Progenitor cell of endocrine pancreas (in vitro differentiated cells): ENCODE measurements at places on chromosomes 5 and 9. TPM values are rescaled to one million over a fixed set of nuclear protein-coding genes. Genes with fewer than 3 reads are reported as not detected.

DNA sequence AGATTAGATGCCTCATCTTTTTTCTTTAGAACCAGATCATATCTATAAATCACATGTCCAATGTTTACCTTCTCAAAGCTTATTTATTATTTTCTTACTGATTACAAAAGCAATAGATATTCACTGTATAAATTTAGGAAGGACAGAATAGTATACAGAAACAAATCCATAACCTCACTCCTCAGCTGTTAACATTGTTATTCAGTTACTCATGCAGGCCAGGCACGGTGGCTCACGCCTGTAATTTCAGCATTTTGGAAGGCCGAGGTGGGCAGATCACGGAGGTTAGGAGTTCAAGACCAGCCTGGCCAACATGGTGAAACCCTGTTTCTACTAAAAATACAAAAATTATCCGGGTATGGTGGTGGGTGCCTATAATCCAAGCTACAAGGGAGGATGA, 15.3 kb downstream of the STOM start:
- no peaks in the 10 kb centered on the region for H3K36me3 ChIP-seq
- no peaks in the 10 kb centered on the region for H3K27me3 ChIP-seq
- no peak overlapping the region for H3K27ac ChIP-seq
- no peak for DNase-seq
- H3K4me1 ChIP-seq: peaks cover 1% of the 10 kb centered on the region

FGF18 gene
- total RNA-seq: 2.3 and 2.6 TPM in 2 replicates

DMRTA1 gene
- 6.9 and 7.7 TPM in 2 replicates for total RNA-seq

DNA sequence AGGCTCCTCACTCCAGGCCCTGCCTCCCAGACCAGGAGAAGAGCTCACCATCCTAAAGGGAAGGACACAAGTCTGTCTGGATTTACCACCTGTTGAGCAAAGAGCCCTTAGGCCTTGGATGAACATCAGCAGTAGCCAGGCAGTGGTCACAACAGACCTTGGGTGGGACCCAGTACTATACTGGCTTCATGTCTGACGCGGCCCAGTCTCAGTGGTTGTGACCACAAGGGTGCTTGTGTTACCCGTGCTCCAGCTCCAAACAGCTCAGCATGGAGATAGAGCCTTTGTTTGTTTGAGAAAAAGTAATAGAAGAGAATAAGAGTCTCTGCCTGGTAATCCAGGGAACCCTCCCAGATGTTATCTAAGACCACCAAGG, 617.4 kb downstream of the BRINP1 start:
- no peaks in the 10 kb centered on the region for H3K36me3 ChIP-seq
- DNase-seq: no peak
- H3K4me1 ChIP-seq: no peaks in the 10 kb centered on the region
- no peak overlapping the region for H3K27ac ChIP-seq
- no peak overlapping the region for H3K4me3 ChIP-seq

ZNF618 gene
- total RNA-seq: 75.3 and 85.8 TPM in 2 replicates

PCDHB12 gene
- 5.4 and 7.2 TPM in 2 replicates for total RNA-seq

DNA sequence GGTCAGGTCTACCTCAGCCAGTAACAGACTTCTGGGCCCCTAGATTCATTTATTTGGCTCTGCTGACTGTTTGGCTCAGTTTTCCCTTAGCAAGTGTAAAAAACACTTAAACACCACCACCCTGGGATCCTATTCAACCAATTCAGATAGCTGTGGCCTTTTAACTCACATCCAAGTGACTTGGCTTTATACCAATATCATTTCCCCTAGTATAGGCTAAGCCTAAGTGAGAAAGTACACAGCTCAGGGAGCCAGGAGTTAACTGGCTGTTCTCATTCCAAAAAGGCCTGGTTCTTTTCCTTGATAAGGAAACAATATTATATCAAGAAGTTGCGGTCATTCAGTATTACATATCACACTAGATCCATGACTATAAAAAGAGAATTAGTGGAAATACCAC, 163.5 kb downstream of the ARL15 start:
- DNase-seq: no peak
- H3K36me3 ChIP-seq: peaks cover 9% of the 10 kb centered on the region
- no peak overlapping the region for H3K27ac ChIP-seq

- peak overlapping the region; percentile 94 for H3K4me3 ChIP-seq
- DNase-seq: peak; percentile 50
- no peaks in the 10 kb centered on the region for H3K27me3 ChIP-seq
- peak overlapping the region; percentile 99 for H3K27ac ChIP-seq
- H3K4me1 ChIP-seq: peaks cover 11% of the 10 kb centered on the region
Observed at GRCh38 chr9:83706676-83707517, 861 bp downstream of the UBQLN1 start.

DNA sequence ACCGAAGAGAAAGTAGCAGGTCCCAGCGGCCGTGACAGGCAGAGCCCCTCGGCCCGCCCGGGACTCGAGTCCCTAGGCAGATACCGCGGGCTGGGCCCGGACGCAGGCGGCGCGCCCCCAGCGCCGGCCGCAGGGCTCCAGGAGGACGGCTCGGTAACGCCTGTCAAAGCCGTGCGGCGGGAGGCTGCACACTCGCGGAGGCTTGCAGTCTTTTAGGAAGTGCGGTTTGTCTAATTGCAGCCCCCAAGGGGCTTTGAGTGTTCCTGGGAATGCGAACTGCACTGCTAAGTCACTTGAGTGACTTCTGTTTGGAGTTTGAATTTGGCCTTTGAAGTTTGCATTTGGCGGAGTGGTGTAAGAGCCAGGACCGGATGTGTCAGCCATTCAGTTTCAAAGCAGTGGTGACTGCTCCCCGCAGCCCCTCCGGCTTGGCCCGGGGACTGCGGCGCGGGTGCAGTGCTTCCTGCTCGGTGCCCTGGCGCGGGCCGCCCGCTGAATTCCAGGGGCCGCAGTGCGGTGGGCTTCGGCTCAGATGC, 1.3 kb downstream of the MAP3K1 start:
- no peaks in the 10 kb centered on the region for H3K36me3 ChIP-seq
- peak; percentile 35 for DNase-seq
- H3K27ac ChIP-seq: peak overlapping the region; percentile 33
- peaks cover 23% of the 10 kb centered on the region for H3K4me1 ChIP-seq
- peak overlapping the region; percentile 85 for H3K4me3 ChIP-seq
- peaks cover 17% of the 10 kb centered on the region for H3K27me3 ChIP-seq

ATP6V1G1 gene
- 121 and 123 TPM in 2 replicates for total RNA-seq

SYNPO gene
- total RNA-seq: 1.4 and 1.5 TPM in 2 replicates

DNA sequence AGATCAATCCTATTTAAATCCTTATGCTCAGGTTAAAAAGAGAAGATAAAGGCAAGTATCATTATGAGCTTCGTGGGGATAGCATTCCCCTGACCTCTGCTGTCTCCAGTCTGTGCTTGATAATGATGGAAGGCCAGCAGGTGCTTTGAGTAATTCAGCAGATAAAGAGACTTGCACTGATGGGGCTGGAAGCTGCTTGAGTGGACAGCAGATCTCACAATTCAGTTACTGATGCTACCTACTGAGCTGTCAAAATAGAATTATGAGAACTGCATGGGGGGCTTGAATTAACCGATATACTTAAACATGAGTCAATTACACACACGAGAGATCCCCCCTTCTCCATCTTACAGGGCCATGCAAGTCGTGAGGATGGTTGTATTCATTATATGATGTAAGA, 107.7 kb upstream of the GPR151 start:
- H3K4me3 ChIP-seq: no peak overlapping the region
- no peak overlapping the region for H3K27ac ChIP-seq
- DNase-seq: no peak
- H3K36me3 ChIP-seq: no peaks in the 10 kb centered on the region

GFI1B gene
- total RNA-seq: 0.12 TPM in 1 of 2 replicates, not detected in the other

DNA sequence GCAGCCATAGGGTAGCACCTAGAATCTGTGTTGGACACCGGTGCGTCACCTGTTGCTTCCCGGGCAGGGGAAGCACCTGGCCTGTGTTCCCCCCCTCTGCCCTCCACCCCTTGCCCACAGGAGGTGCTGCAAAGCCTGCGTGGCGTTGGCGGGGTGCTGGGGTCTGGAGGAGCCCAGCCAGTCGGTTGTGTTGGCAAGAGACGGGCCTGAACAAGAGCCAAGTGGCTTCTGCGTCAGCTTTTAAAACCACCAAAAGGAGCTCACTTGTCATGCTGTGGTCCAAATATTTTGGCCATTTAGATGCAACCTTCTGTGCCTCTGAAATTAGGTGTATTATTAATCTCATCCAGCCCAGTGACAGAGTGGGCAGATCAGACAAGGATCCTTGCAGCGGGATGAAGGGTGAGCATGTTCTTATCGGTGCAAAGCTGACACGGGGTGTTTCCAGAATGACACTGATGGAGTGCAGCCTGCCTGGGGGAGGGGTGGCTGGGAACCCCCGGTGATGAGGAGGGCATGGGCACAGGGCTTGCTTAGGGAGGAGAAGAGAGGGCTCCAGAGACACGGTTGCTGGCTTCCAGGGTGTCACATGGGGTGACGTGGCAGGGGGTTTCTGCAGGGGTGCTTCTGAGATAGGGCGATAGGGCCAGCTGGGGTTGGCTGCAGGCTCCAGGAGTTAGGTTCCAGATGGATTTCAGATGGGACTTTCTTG, 9.7 kb upstream of the RXRA start:
- peaks cover 17% of the 10 kb centered on the region for H3K4me1 ChIP-seq
- no peaks in the 10 kb centered on the region for H3K36me3 ChIP-seq
- H3K27ac ChIP-seq: no peak overlapping the region
- peaks cover 15% of the 10 kb centered on the region for H3K27me3 ChIP-seq
- no peak for DNase-seq

SPATA31C1 gene
- total RNA-seq: not detected in 2 replicates

DNA sequence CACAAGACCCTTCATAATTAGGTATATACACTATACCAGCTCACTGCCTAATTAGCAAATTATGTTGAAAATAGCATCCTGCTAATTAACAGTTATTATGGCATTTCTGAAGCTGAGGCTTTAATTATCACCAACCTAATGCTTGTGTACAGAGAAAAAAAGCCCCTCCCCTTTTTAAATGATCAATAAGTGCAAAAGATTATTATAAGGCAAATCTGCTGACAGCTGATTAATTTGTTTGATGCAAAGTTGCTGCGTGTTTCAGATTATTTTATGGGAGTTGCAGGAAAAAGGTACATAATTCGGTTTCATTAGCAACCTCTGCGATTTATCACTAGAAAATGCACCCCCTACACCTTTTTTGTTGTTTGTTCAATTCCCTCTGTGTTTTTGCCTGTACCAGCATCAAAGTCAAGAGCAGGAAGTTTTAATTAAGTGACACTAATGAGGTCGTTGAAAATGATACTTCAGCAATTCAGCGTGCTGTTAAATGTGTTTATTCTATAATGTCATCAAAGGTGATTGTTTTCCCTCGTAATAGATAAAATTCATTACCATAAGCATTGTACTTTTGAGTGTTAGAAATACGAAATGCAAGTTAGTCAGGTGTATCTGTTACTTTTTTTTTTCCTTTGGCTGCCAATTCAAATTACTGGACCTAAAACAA, 170.0 kb downstream of the EBF1 start:
- DNase-seq: no peak
- H3K4me3 ChIP-seq: no peak overlapping the region
- H3K27ac ChIP-seq: no peak overlapping the region
- H3K27me3 ChIP-seq: peaks cover 31% of the 10 kb centered on the region
- H3K4me1 ChIP-seq: no peaks in the 10 kb centered on the region
- no peaks in the 10 kb centered on the region for H3K36me3 ChIP-seq

DNA sequence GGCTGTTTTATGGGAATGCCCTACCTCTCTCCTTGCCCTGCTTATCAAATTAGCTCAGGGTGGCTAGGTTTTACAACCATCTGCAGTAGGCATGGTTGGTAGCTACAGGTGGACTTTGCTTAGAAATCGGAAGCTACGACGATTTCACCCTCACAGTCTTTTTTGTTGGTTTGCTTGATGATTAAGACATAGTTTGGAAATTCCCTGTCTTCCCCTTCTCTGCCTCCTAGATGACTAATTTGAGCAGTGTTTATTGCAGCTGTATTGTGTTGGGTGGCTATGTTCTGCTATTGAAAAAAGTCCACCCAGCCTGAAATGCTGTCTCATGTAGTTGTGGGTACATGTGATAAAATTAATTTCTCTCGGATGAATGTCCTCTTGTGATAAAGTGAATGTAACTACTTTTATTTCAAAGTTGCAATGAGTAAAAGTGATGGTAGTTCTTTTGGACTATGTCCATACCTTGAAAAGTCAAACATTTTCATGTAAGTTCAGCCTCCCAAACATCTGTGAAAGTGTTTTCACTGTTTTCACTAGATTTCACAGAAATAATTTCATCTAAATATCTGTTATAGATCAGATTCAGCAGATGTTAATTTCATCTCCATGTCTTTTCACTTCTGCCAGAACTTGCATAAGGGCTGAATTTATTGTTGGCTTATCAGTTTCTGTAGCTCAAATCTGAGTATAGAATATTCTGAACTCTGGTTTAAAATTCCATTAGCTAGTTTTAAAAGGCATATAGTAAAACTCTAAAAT, 37.3 kb upstream of the FYB1 start:
- DNase-seq: no peak
- H3K36me3 ChIP-seq: no peaks in the 10 kb centered on the region
- H3K4me1 ChIP-seq: peaks cover 4% of the 10 kb centered on the region
- H3K4me3 ChIP-seq: no peak overlapping the region
- H3K27me3 ChIP-seq: no peaks in the 10 kb centered on the region

PTGR1 gene
- 50.1 and 53.2 TPM in 2 replicates for total RNA-seq

DNA sequence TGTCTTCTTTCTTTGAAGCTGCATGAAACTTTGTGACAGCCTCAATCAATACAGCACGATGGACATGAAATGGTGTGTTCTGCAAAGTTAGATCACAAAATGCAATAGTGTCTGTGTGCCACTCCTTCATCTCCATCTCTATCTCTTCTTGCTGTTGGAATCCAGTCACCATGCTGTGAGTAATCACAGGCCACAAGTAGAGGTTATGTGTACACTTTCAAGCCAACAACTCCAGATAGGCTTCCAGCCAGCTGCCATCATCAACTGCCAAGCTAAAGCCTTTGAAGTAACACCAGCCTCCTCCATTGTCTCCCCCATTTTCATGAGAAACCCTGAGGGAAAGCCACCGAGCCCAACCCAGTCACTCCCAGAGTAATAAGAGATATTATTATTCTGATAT, 360.6 kb downstream of the PTPRD start:
- peaks cover 10% of the 10 kb centered on the region for H3K4me1 ChIP-seq
- no peak overlapping the region for H3K4me3 ChIP-seq
- DNase-seq: no peak
- no peaks in the 10 kb centered on the region for H3K27me3 ChIP-seq

IL7R gene
- total RNA-seq: not detected in 2 replicates

DNA sequence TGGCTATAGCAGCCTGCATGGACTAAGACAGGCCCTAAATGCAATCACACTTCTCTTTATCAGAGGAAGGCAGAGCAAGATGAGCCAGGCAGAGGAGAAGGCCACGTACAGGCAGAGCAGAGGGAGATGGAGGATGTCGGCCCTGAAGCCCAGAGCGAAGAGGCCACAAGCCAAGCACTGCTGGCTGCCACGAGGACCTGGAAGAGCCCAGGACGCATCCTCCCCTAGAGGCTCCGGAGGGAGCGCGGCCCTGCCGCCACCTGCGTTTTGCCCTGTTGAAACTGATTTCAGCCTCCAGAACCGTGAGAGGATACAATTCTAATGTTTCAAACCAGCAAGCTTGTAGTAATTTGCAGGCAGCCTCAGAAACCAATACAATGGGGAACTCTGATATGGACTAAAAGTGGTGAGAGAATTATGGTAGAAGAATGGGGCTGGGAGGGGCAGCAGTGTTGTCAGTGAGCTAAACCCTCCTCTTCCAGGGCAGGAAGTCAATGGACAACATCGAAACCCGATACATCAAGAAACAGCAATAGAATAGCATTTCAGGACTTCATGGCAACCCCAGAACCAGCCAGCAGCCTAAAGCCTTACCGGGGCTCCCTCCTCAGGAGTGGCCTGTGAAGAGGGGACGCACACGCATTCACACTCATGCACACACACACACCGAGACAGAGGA, 32.6 kb downstream of the ADAMTS2 start:
- no peaks in the 10 kb centered on the region for H3K4me1 ChIP-seq
- H3K27ac ChIP-seq: no peak overlapping the region
- DNase-seq: no peak
- peaks cover 1% of the 10 kb centered on the region for H3K36me3 ChIP-seq
- peaks cover 13% of the 10 kb centered on the region for H3K27me3 ChIP-seq
